Cardiac ventricle fibroblast (primary cell): ENCODE measurements at places on chromosomes 13 and 19. TPM values are rescaled to one million over a fixed set of nuclear protein-coding genes. Genes with fewer than 3 reads are reported as not detected.

NFIC gene
- 125 and 142 TPM in 2 replicates for total RNA-seq

OVOL3 gene
- not detected in 2 replicates for total RNA-seq

ONECUT3 gene
- not detected in 2 replicates for total RNA-seq

PSG7 gene
- total RNA-seq: not detected in 2 replicates

KIR2DL1 gene
- total RNA-seq: not detected in 2 replicates

CGB7 gene
- not detected in 2 replicates for total RNA-seq

MAST1 gene
- 0.19 and 1.3 TPM in 2 replicates for total RNA-seq

ZNF728 gene
- total RNA-seq: 0.12 and 0.24 TPM in 2 replicates

ZNF665 gene
- total RNA-seq: 1.7 and 2.5 TPM in 2 replicates

CEACAM16 gene
- not detected in 2 replicates for total RNA-seq
